Melanocyte of skin (primary cell): ENCODE measurements at places on chromosomes 7 and 10. TPM values are rescaled to one million over a fixed set of nuclear protein-coding genes. Genes with fewer than 3 reads are reported as not detected.

Gene IFIT1B
- total RNA-seq = under 0.01 TPM in 1 of 2 replicates, not detected in the other

Gene FRMD4A
- total RNA-seq = 26.8 and 48.3 TPM in 2 replicates

Gene GPC2
- total RNA-seq = 1.7 and 4.5 TPM in 2 replicates

Gene TET1
- 4.8 and 9.5 TPM in 2 replicates for total RNA-seq

Gene ANKRD16
- 8.9 and 12.0 TPM in 2 replicates for total RNA-seq
